Naive thymus-derived CD8-positive, alpha-beta T cell (primary cell): ENCODE measurements at places on chromosomes 7 and 10. TPM values are rescaled to one million over a fixed set of nuclear protein-coding genes. Genes with fewer than 3 reads are reported as not detected.

ZP3 gene
- 3.2 TPM for total RNA-seq

HECW1 gene
- not detected for total RNA-seq

NPFFR1 gene
- total RNA-seq, result not detected

CYP26C1 gene
- 0.44 TPM for total RNA-seq

SSBP1 gene
- total RNA-seq, result 131 TPM

XRCC2 gene
- total RNA-seq, result 1.5 TPM

CNPY1 gene
- not detected for total RNA-seq

GPR158 gene
- total RNA-seq, result not detected

- no peaks in the 10 kb centered on the region for H3K36me3 ChIP-seq
- H3K27me3 ChIP-seq, result no peaks in the 10 kb centered on the region
- no peak overlapping the region for H3K27ac ChIP-seq
- no peak for DNase-seq
- no peak overlapping the region for H3K4me3 ChIP-seq
- H3K4me1 ChIP-seq, result no peaks in the 10 kb centered on the region
Observed at GRCh38 chr10:51745397-51745796, 46.0 kb upstream of the CSTF2T start.

GRCh38 chr7:16060502-16060901, 360.8 kb downstream of the CRPPA start:
- H3K27me3 ChIP-seq, result peaks cover 4% of the 10 kb centered on the region
- no peak overlapping the region for H3K27ac ChIP-seq
- H3K36me3 ChIP-seq, result no peaks in the 10 kb centered on the region
- H3K4me3 ChIP-seq, result no peak overlapping the region
- H3K4me1 ChIP-seq, result no peaks in the 10 kb centered on the region

- no peak overlapping the region for H3K27ac ChIP-seq
- H3K36me3 ChIP-seq, result no peaks in the 10 kb centered on the region
- no peak overlapping the region for H3K4me3 ChIP-seq
Observed at GRCh38 chr10:131830446-131831130, 70.2 kb upstream of the PPP2R2D start.

- H3K4me3 ChIP-seq, result no peak overlapping the region
- H3K36me3 ChIP-seq, result peaks cover 82% of the 10 kb centered on the region
- DNase-seq, result no peak
- no peaks in the 10 kb centered on the region for H3K27me3 ChIP-seq
- peaks cover 3% of the 10 kb centered on the region for H3K4me1 ChIP-seq
Observed at GRCh38 chr10:74103560-74104258, 46.9 kb downstream of the AP3M1 start.

DNA sequence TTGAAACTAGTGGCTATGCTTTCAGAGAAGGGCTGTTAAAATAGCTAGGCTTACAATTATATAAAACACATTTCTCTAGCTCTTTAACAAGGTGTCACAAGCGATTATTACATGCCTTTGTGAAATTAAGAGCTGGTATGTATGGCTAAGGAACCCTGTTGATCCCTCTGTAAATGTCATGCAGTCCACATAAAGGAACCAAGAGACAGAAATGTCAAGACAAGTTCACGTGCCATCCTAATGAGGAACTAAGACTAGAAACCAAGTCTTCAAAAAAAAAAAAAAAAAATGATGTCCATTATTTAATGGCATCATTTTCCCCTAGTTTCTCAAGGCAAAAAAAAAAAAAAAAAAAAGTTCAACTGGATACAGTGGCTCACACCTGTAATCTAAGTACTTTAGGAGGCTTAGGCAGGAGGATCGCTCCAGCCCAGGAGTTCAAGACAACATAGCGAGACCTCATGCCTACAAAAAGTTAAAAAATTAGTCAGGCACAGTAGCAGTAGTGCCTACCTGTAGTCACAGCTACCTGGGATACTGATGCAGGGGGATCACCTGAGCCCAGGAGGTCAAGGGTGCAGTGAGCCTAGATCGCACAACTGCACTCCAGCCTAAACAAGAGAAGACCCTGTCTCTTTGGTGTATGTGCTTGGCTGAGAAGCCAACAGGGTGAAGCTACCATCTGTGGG, 63.4 kb downstream of the SRPK2 start:
- DNase-seq, result no peak
- no peak overlapping the region for H3K4me3 ChIP-seq
- H3K27me3 ChIP-seq, result no peaks in the 10 kb centered on the region
- H3K36me3 ChIP-seq, result peaks cover 12% of the 10 kb centered on the region
- H3K27ac ChIP-seq, result no peak overlapping the region

GRCh38 chr7:151281686-151282085, 33.2 kb upstream of the SMARCD3 start:
- peaks cover 2% of the 10 kb centered on the region for H3K27me3 ChIP-seq
- no peak overlapping the region for H3K27ac ChIP-seq
- peaks cover 5% of the 10 kb centered on the region for H3K4me1 ChIP-seq
- no peaks in the 10 kb centered on the region for H3K36me3 ChIP-seq
- no peak for DNase-seq

- peaks cover 23% of the 10 kb centered on the region for H3K4me1 ChIP-seq
- peak overlapping the region; percentile 45 for H3K27ac ChIP-seq
- H3K36me3 ChIP-seq, result no peaks in the 10 kb centered on the region
- no peaks in the 10 kb centered on the region for H3K27me3 ChIP-seq
Observed at GRCh38 chr7:16562456-16563220, 36.0 kb downstream of the LRRC72 start.

DNA sequence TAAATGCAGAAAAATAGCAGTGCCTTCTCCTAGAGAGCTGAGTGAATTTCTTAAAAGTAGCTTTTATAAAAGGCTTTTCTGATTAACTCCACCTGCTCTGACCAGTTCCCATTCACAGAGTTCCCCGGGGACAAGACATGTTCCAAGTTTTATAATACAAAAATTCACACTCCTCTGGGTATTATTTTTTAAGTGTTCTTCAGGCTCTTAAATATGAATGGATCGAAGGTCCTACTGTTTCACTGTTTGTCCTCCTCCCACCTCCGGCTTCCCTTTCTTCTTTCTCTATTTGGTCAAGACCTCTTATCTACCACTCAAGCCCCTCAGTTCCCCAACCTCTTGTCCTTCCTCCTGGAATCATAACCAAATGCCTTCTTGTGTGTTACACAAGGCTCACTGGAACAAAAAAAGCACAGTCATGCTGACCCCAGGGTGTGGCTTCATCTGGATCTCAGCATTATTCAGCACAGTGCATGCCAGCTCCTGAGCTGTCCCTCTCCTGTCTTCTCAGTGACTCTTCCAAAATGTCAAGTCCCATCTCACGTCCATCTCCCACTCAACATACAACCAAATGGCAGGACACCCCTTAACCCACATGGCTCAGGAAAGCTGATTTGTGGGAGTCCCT, 222.4 kb downstream of the SORCS1 start:
- no peaks in the 10 kb centered on the region for H3K4me1 ChIP-seq
- H3K36me3 ChIP-seq, result no peaks in the 10 kb centered on the region
- no peak overlapping the region for H3K4me3 ChIP-seq
- DNase-seq, result no peak

DNA sequence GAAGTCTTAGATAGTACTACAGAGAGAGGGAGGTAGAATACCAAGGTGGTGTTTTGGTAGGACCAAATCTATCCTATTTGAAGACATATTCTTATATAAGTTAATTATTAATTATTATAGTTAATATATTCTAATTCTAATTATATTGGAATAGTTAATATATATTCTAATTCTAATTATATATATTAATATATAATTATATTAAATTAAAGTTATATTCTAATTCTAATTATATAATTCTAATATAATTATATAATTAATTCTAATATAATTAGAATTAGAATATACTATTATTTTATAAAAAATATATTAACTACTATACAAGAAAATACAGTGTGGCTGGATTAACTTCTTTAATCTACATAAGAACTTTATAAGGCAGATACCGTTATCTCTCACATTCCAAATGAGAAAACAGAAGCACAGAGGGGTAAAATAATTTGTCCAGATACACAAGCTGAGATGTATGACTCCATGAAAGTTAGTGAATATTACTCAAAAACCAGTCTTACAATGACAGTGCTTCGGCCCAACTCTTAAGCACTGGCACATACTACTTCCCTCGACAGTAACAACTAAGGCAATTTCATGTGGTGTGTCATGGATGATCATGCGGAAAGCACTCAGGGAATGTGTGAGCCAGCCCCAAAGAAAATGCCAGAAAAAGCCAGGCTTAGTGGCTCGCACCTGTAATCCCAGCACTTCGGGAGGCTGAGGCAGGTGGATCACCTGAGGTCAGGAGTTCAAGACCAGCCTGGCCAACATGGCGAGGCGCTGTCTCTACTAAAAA, 42.6 kb downstream of the TYW1B start:
- H3K4me3 ChIP-seq, result no peak overlapping the region
- DNase-seq, result no peak
- no peaks in the 10 kb centered on the region for H3K36me3 ChIP-seq
- no peaks in the 10 kb centered on the region for H3K4me1 ChIP-seq
- no peak overlapping the region for H3K27ac ChIP-seq

DNA sequence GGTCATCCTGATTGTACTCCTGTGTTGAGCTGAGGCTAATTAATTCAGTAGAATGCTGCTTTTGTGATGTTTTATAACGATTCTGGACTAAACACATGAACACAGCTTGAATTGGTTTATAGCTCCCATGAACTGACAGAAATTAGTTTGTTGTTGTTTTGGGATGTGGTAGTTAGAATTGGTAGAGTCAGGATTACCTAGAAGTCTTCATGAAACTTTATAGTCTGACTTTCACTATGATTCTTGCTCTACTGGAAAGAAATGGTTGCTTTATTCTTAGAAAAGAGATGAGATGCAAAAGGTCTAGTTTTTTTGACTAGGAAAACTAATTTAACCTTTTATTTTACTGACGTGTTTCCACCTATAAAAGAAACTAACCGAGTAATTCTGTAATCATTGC, 23.4 kb upstream of the TRUB1 start:
- no peak for DNase-seq
- H3K4me3 ChIP-seq, result no peak overlapping the region
- H3K36me3 ChIP-seq, result no peaks in the 10 kb centered on the region
- H3K27me3 ChIP-seq, result peaks cover 2% of the 10 kb centered on the region
- no peak overlapping the region for H3K27ac ChIP-seq
- H3K4me1 ChIP-seq, result no peaks in the 10 kb centered on the region

GRCh38 chr10:92413011-92413410, 122.0 kb downstream of the MARCHF5 start:
- H3K36me3 ChIP-seq, result peaks cover 5% of the 10 kb centered on the region
- DNase-seq, result no peak
- peaks cover 22% of the 10 kb centered on the region for H3K27me3 ChIP-seq

- H3K4me3 ChIP-seq, result no peak overlapping the region
- no peak overlapping the region for H3K27ac ChIP-seq
- H3K4me1 ChIP-seq, result no peaks in the 10 kb centered on the region
- peaks cover 2% of the 10 kb centered on the region for H3K27me3 ChIP-seq
- no peak for DNase-seq
Observed at GRCh38 chr7:45515346-45515745, 58.8 kb upstream of the ADCY1 start.

- H3K4me1 ChIP-seq, result no peaks in the 10 kb centered on the region
- peaks cover 10% of the 10 kb centered on the region for H3K27me3 ChIP-seq
- H3K4me3 ChIP-seq, result no peak overlapping the region
- DNase-seq, result no peak
- H3K36me3 ChIP-seq, result no peaks in the 10 kb centered on the region
Observed at GRCh38 chr10:2081501-2081900, 344.2 kb upstream of the ADARB2 start.

DNA sequence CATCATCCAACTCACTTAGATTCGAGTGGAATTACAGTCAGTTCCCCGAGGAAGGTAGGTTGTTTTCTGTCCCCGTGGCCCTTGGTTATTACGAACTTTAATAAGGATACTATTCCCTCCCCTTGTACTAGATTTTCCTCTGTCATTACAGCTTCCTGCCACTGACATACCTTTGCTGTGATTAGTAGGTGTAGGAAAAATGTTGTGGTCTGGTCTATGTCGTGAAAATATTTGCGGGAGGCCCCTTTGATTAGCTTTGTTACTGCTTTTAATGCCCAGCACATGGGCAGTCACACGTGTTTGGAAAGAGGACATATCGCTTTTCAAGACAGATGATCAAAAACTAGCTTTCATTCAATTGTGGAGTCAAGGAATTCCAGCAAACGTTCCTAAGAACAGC, 92.2 kb downstream of the GATA3 start:
- no peaks in the 10 kb centered on the region for H3K4me1 ChIP-seq
- H3K36me3 ChIP-seq, result no peaks in the 10 kb centered on the region
- H3K27me3 ChIP-seq, result no peaks in the 10 kb centered on the region
- H3K27ac ChIP-seq, result no peak overlapping the region
- DNase-seq, result no peak
- H3K4me3 ChIP-seq, result no peak overlapping the region

DNA sequence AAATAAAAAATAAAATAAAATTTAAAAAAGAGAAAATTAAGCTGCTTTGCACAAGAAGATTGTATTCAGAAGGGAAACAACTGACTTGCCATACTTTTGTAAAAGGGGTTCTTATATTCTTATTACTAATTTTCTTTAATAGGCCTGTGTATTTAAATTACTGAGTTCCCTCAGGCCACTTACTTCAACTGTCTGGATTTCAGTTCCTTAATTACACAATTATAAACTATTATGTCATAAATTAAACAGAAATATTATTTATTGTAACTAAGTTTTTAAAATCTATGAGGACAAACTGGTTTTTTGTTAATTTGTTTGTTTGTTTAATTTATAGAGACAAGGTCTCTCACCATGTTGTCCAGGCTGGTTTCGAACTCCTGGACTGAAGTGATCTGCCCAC, 22.4 kb upstream of the MICU1 start:
- H3K4me3 ChIP-seq, result no peak overlapping the region
- no peaks in the 10 kb centered on the region for H3K4me1 ChIP-seq
- no peak overlapping the region for H3K27ac ChIP-seq
- no peaks in the 10 kb centered on the region for H3K36me3 ChIP-seq
- DNase-seq, result no peak

- H3K36me3 ChIP-seq, result no peaks in the 10 kb centered on the region
- H3K27me3 ChIP-seq, result no peaks in the 10 kb centered on the region
- H3K4me1 ChIP-seq, result peaks cover 14% of the 10 kb centered on the region
- H3K27ac ChIP-seq, result no peak overlapping the region
- peak overlapping the region; percentile 84 for H3K4me3 ChIP-seq
- DNase-seq, result no peak
Observed at GRCh38 chr10:78972160-78972946, 96.4 kb upstream of the ZMIZ1 start.

- no peaks in the 10 kb centered on the region for H3K36me3 ChIP-seq
- no peaks in the 10 kb centered on the region for H3K4me1 ChIP-seq
- H3K27me3 ChIP-seq, result peaks cover 15% of the 10 kb centered on the region
- H3K4me3 ChIP-seq, result no peak overlapping the region
- DNase-seq, result no peak
- no peak overlapping the region for H3K27ac ChIP-seq
Observed at GRCh38 chr7:123941391-123942180, 16.5 kb downstream of the SPAM1 start.
